B cell (primary cell): ENCODE measurements at places on chromosomes 4 and X. TPM values are rescaled to one million over a fixed set of nuclear protein-coding genes. Genes with fewer than 3 reads are reported as not detected.

GRCh38 chrX:53357799-53358530 lies 64.5 kb downstream of the SMC1A start:
- H3K27me3 ChIP-seq: no peaks in the 10 kb centered on the region
- no peak for DNase-seq
- H3K4me1 ChIP-seq: no peaks in the 10 kb centered on the region
- H3K36me3 ChIP-seq: no peaks in the 10 kb centered on the region
- H3K4me3 ChIP-seq: no peak overlapping the region

GRCh38 chr4:159352609-159353008 lies 249.7 kb downstream of the RAPGEF2 start:
- peaks cover 39% of the 10 kb centered on the region for H3K36me3 ChIP-seq
- no peak overlapping the region for H3K27ac ChIP-seq
- no peak overlapping the region for H3K4me3 ChIP-seq
- no peak for DNase-seq

- H3K4me1 ChIP-seq: no peaks in the 10 kb centered on the region
- no peaks in the 10 kb centered on the region for H3K36me3 ChIP-seq
- H3K4me3 ChIP-seq: no peak overlapping the region
- no peaks in the 10 kb centered on the region for H3K27me3 ChIP-seq
These were observed 79.5 kb downstream of the RASGEF1B start for GRCh38 chr4:81392164-81392563.

GRCh38 chr4:10535912-10536311 lies 78.7 kb upstream of the ZNF518B start:
- H3K27ac ChIP-seq: no peak overlapping the region
- no peaks in the 10 kb centered on the region for H3K36me3 ChIP-seq
- no peaks in the 10 kb centered on the region for H3K27me3 ChIP-seq
- no peaks in the 10 kb centered on the region for H3K4me1 ChIP-seq
- no peak for DNase-seq

Gene ZNF157
- total RNA-seq: 0.99 and 1.1 TPM in 2 replicates

Gene SETD7
- 12.5 and 13.0 TPM in 2 replicates for total RNA-seq

DNA sequence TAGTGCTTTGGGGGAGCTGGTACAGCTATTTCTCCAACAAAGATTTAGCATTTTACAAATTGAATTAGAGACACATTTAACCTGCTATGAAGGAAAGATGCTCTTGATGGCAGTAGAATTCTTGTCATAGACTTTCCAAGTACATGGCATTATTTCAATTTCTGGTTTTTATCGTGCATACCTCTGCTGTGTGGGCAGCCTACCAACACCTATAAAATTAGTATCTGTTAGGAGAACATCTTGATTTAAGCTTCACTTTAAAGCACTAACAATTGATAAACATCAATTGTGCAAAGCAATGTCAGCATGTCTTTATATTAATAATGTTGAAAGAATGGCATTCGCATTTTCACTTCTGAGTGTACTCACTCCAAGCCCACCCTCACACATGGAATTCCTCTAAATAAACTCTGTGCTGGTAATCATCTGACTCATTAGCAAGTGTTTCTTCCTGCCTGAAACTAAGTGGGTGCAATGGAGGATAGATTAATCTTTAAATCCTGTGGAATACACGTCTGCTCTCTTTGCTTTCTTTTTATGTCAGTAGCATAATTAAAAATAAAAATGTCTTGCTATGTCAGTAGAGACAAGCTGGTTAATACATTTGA lies 279.8 kb upstream of the MAGEB18 start:
- no peak for DNase-seq
- no peaks in the 10 kb centered on the region for H3K4me1 ChIP-seq
- H3K4me3 ChIP-seq: no peak overlapping the region
- H3K27me3 ChIP-seq: no peaks in the 10 kb centered on the region
- H3K36me3 ChIP-seq: no peaks in the 10 kb centered on the region

- no peak overlapping the region for H3K4me3 ChIP-seq
- no peak overlapping the region for H3K27ac ChIP-seq
- no peaks in the 10 kb centered on the region for H3K36me3 ChIP-seq
- H3K4me1 ChIP-seq: no peaks in the 10 kb centered on the region
These were observed 60.1 kb upstream of the ADRA2C start for GRCh38 chr4:3706111-3706511.

GRCh38 chr4:81040012-81040659 lies 9.6 kb downstream of the BMP3 start:
- no peaks in the 10 kb centered on the region for H3K27me3 ChIP-seq
- no peaks in the 10 kb centered on the region for H3K36me3 ChIP-seq
- H3K27ac ChIP-seq: no peak overlapping the region
- no peak overlapping the region for H3K4me3 ChIP-seq
- peak; percentile 62 for DNase-seq
- H3K4me1 ChIP-seq: peaks cover 10% of the 10 kb centered on the region

Gene STS
- total RNA-seq: 2.9 and 3.2 TPM in 2 replicates

GRCh38 chrX:49165901-49166881 lies 3.6 kb downstream of the MAGIX start:
- peak overlapping the region; percentile 56 for H3K4me3 ChIP-seq
- no peaks in the 10 kb centered on the region for H3K36me3 ChIP-seq
- peak; percentile 86 for DNase-seq
- peaks cover 45% of the 10 kb centered on the region for H3K4me1 ChIP-seq
- peak overlapping the region; percentile 71 for H3K27ac ChIP-seq

- H3K36me3 ChIP-seq: no peaks in the 10 kb centered on the region
- H3K27me3 ChIP-seq: no peaks in the 10 kb centered on the region
- H3K27ac ChIP-seq: no peak overlapping the region
These were observed 24.2 kb upstream of the ARHGEF9 start for GRCh38 chrX:63809173-63809572.

Gene TIMM8A
- total RNA-seq: 12.0 and 13.4 TPM in 2 replicates

Gene CLGN
- 0.15 TPM in 1 of 2 replicates, not detected in the other for total RNA-seq

GRCh38 chr4:150078041-150078578 lies at the start of gene DCLK2:
TSS of gene DCLK2 (plus strand) at chr4:150078445. CDS start at chr4:150079028, 583 bp downstream.
- no peaks in the 10 kb centered on the region for H3K36me3 ChIP-seq
- H3K4me1 ChIP-seq: peaks cover 21% of the 10 kb centered on the region
- H3K27me3 ChIP-seq: peaks cover 11% of the 10 kb centered on the region
- no peak within 1 kb of the TSS for H3K27ac ChIP-seq

Gene SYTL5
- not detected in 2 replicates for total RNA-seq

GRCh38 chr4:82696117-82696860 lies 102.3 kb downstream of the SCD5 start:
- DNase-seq: no peak
- H3K4me1 ChIP-seq: no peaks in the 10 kb centered on the region
- no peaks in the 10 kb centered on the region for H3K27me3 ChIP-seq
- no peak overlapping the region for H3K4me3 ChIP-seq
- H3K36me3 ChIP-seq: no peaks in the 10 kb centered on the region

Gene RBMXL3
- not detected in 2 replicates for total RNA-seq

Gene XKRX
- 4.9 and 5.4 TPM in 2 replicates for total RNA-seq

Gene YY2
- total RNA-seq: 2.6 and 3.0 TPM in 2 replicates

Gene RIPPLY1
- not detected in 2 replicates for total RNA-seq

GRCh38 chr4:145099653-145100052 lies 1.5 kb downstream of the ABCE1 start:
- H3K27ac ChIP-seq: peak overlapping the region; percentile 90
- H3K27me3 ChIP-seq: no peaks in the 10 kb centered on the region
- peak overlapping the region; percentile 79 for H3K4me3 ChIP-seq
- H3K36me3 ChIP-seq: no peaks in the 10 kb centered on the region
- DNase-seq: peak; percentile 35

GRCh38 chrX:153495362-153495751 lies 577 bp downstream of the BGN start:
- H3K27me3 ChIP-seq: peaks cover 6% of the 10 kb centered on the region
- H3K36me3 ChIP-seq: no peaks in the 10 kb centered on the region
- no peak overlapping the region for H3K4me3 ChIP-seq
- no peak for DNase-seq

Gene DCAF4L1
- total RNA-seq: 0.19 and 0.20 TPM in 2 replicates

Gene FAM236D
- total RNA-seq: not detected in 2 replicates

Gene PPARGC1A
- not detected in 2 replicates for total RNA-seq

DNA sequence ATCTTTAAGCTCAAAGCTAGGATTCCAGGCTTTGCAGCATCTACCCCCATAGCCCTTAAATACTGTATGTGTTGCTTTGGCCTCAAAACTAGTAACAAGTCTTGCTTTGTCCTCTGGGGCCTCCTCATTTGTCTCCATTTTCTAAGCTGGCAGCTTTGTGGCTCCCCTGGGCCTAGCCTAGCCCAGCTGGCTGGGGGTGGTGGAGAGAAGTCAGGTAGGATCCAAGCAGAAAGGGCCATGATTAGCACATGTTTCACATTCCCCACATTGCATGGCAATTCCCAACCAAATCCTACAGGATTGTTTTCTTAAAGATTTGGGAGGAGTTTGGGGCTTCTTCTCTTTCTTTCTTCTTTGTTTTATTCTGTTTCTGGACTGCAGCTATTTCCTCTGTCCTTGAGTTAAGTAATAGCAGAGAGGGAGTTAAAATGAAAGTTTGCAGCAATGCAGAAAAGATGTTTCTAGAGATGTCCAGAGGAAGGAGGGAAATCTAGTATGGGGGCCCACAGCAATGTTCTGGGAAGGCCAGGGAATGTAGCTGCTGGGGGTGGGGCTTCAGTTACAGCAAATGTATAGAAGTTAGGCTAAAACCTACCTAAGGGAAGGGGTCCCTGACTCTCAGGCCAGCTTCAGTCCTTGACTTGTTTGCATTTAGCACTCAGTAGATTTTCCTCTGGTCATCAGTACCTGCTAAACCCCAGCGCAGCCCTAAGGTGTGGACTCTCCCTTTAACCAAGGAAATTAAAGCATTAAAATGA lies 92.1 kb downstream of the SHROOM4 start:
- H3K27me3 ChIP-seq: no peaks in the 10 kb centered on the region
- no peaks in the 10 kb centered on the region for H3K36me3 ChIP-seq
- H3K4me3 ChIP-seq: no peak overlapping the region

DNA sequence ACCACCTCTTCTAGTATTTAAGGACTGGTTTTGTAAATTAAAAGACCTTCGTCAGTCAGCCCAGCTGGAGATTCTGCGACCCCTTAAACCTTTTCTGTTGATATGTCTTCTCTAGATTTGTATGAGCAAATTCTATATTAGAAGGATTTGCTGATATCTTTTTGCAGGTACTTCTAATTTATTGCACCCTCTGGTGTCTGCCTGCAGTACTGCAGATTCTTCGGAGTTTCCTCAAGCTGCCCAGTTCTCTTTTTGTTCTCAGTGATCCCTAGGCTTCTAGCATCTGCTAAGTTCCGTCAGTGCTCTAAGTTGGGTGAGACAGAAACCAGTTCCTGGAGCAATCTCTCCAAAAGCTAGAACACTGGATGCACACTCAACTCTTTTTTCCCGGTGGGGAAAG lies 545.2 kb downstream of the C4orf33 start:
- H3K27me3 ChIP-seq: no peaks in the 10 kb centered on the region
- no peak overlapping the region for H3K27ac ChIP-seq
- peak; percentile 35 for DNase-seq
- H3K36me3 ChIP-seq: no peaks in the 10 kb centered on the region
- H3K4me3 ChIP-seq: no peak overlapping the region

Gene ZFYVE28
- total RNA-seq: 12.1 and 13.4 TPM in 2 replicates

DNA sequence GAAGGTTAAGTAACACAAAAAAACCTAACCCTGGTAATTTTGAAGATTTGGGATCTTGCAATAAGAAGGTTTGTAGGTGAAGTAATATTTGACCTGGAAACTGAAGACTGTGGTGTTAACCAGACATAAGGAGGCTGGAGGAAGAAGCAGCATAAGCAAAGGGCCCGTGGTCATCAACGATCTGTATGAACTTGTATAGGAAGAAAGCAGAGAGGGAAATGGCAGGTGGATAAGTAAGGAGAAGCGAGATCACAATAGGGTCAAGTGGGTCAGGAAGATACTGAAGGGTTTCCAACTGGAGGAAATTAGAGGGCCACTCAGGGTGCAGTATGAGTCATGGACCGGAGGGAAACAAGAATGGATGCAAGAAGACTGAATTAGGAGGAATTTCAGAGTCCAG lies 103.8 kb upstream of the SORBS2 start:
- no peak for DNase-seq
- H3K4me1 ChIP-seq: no peaks in the 10 kb centered on the region
- no peak overlapping the region for H3K27ac ChIP-seq
- no peaks in the 10 kb centered on the region for H3K36me3 ChIP-seq
- H3K27me3 ChIP-seq: no peaks in the 10 kb centered on the region

- no peak overlapping the region for H3K27ac ChIP-seq
- peak; percentile 73 for DNase-seq
- H3K4me3 ChIP-seq: no peak overlapping the region
- H3K27me3 ChIP-seq: peaks cover 28% of the 10 kb centered on the region
These were observed 36.1 kb upstream of the IQSEC2 start for GRCh38 chrX:53317365-53318069.

Gene MAGEB17
- not detected in 2 replicates for total RNA-seq

Gene GABRG1
- not detected in 2 replicates for total RNA-seq

GRCh38 chr4:88797725-88798124 lies 100.1 kb upstream of the NAP1L5 start:
- no peaks in the 10 kb centered on the region for H3K27me3 ChIP-seq
- no peaks in the 10 kb centered on the region for H3K36me3 ChIP-seq
- no peaks in the 10 kb centered on the region for H3K4me1 ChIP-seq
- H3K27ac ChIP-seq: no peak overlapping the region

Gene IL3RA
- 1.6 and 2.8 TPM in 2 replicates for total RNA-seq

DNA sequence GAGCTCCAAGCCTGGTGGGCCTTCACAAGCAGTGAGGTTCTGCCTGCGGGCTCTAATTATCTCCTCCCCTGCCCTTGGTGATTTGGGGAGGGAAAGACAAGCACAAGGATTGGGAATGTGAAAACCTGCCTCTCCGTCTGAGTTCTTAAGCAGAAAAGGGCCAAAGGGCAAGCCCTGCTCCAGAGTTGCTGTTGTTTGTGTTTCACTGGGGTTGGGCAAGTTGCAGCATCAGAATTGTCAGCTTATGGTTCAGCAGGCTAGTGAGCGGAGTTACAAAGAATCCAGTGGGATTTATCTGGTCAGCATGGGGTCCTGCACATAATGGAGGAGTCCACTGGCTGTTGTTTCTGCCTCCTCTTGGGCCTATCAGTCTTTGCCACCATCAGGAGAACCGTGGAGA lies 60.5 kb downstream of the NHS start:
- H3K27me3 ChIP-seq: no peaks in the 10 kb centered on the region
- no peak overlapping the region for H3K4me3 ChIP-seq
- DNase-seq: no peak
- H3K27ac ChIP-seq: no peak overlapping the region
- H3K36me3 ChIP-seq: no peaks in the 10 kb centered on the region

Gene ERCC6L
- total RNA-seq: 0.34 and 0.36 TPM in 2 replicates

Gene REELD1
- total RNA-seq: 2.6 and 6.0 TPM in 2 replicates

DNA sequence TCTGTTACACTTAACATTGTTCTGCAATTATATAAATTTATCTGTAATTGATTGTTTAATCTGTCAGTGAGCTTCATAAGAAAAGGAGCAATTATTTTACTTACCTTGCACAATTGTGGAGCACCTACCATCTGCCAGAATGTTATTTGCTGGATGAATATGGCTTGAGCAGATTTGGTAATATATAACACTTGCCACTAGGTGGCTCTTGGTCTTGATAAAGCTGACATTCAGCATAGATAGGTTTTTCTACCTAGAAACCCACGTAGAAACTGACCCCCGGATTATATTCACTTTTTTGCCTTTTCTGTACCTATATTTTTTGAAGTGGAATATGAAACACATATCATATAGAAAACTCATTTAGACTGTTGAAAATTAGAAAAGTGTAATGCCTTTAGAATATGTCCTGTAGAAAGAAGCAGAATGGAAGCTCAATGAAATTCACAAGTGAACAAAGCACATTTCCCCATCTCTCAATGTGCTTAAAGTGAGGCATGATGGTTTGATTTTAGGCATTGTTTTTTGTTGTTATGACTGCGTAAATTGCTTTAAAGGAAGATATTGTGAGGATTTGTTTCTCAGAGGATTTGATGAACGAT lies 9.5 kb downstream of the RBPJ start:
- no peaks in the 10 kb centered on the region for H3K4me1 ChIP-seq
- peak; percentile 69 for DNase-seq
- H3K27ac ChIP-seq: no peak overlapping the region
- no peak overlapping the region for H3K4me3 ChIP-seq
- H3K36me3 ChIP-seq: no peaks in the 10 kb centered on the region
